ENCODE measurements at places on chromosomes 2 and 18.
A peak's percentile ranks its signal among the peaks of the same experiment; 100 is the strongest.

DNA sequence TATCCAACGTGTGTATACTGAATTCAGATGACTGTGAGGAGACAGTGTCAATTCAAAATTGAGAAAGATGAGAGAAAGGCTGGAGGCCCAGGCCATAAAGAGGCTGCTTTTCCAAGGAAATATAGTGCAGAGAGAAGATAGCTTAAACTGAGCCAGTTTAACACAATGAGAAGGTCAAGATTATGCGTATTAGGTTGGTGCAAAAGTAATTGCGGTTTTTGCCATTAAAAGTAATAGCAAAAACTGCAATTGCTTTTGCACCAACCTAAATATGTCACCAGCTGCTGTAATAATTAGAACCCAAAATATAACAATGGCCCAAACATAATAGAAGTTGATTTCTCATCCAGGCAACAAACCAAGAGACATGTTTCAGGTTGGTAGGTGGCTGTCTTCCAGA, 148.7 kb upstream of the ATP5MC3 start:
- no peak for DNase-seq

DNA sequence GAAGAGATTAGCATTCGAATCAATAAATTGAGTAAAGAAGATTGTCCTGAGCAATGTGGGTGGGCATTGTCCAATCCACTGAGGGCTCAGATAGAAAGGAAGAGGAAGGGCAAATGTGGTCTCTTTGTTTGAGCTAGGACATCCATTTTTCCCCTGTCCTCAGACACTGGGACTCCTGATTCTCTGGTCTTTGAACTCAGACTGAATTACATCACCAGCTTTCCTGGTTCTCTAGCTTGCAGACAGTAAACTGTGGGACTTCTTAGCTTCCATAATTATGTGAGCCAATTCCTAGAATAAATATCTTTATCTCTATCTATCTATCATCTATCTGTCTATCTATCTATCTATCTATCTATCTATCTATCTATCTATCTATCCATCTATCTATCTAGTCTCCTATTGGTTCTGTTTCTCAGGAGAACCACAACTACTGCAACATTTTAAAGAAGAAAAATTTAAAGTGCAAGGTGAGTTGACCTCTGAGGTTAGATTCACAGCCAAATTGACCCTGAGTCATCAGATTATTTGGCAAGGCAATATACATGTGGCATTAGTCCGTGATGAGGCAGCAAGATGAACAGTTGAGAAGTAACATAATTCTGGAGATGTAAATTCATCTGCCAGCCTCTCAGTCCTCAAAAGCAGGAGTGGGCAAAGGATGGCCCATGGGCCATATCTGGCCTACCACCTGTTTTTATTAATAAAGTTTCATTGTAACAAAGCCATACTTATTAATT, 191.4 kb downstream of the PDE11A start:
- DNase-seq = no peak

- DNase-seq = no peak
These were observed 77.4 kb upstream of the TAF1B start for GRCh38 chr2:9765611-9766531.

DNA sequence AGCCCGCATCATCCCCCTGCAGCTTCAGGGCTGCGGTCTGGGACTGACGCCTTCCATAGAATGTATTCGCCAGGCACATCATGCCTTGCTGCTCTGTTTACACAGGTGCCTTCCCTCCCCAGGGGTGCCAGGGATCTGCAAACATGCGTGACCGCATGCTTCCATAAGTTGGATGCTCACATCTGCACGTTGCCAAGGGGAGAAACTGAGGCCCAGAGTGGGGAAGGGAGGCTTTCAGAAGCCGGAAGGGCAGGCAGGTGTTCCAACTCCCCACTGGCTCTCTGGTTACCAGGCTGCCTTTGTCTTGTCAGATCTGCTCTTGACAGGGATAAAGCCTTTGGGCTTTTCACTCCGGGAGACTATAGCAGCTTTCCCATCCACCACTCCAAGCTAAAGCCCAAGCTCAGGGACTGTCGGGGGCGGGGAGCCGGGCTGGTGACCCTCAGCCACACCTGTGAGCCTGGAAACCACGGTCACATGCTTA, 125.8 kb upstream of the TNP1 start:
- no peak for DNase-seq

- no peak for DNase-seq
These were observed 62.2 kb downstream of the KCNE4 start for GRCh38 chr2:223114170-223114569.

GRCh38 chr18:34947711-34948125, 93.5 kb upstream of the MAPRE2 start:
- DNase-seq = no peak

DNA sequence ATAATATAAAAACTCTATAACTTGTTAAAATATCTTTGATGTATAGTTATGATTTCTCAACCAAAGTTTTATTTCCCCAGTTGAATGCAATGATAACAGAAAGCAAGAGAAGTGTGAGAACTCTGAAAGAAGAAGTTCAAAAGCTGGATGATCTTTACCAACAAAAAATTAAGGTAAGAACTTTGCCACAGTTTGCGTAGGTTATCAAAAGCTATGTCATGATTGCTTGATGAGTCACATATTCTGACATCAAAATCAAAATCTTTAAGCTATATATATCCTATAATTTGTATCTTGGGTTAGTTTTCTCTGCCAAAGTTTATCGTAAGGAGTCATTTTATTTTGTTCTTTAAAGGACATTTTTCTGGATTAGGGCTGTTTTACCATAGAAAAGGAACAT, 35.0 kb downstream of the NDC80 start:
- no peak for DNase-seq

DNA sequence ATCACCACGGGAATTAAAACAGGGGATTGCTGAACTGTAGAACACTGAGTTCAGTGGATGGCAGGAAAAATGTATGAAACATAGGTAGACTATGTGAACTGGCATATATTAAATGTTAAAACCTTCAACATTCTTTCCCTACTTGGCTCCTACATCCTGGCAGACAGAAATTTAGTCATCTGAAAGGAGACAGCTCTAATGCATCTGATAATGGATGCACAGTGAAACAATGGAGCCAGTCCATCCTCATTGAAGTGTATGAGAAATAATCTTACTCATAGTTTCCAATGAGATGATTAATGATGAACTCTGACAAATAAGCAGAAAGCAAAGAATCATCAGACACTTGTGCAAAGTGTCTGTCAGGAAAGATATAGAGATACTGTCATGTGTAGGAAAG, 1629.7 kb upstream of the TMEFF2 start:
- no peak for DNase-seq

DNA sequence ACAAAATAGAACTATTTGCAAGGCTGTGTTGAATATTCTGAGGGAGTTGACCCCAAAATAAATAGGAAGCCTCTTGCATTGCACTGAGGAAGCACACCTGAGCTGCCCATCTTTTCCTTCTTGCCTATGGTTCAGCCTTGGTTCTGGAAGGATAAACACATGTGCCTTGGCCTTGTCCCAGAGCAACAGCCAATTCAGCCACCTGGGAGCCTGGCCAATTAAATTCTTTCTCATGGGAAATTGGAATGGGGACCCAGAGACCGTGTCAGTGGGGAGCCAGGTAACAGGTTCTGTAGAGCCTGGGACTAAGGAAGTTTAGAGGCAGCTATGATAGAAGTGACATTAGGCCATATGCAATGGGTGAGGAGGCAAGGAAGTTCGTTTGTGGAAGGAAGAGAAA, 99.6 kb downstream of the KLF7 start:
- no peak for DNase-seq

DNA sequence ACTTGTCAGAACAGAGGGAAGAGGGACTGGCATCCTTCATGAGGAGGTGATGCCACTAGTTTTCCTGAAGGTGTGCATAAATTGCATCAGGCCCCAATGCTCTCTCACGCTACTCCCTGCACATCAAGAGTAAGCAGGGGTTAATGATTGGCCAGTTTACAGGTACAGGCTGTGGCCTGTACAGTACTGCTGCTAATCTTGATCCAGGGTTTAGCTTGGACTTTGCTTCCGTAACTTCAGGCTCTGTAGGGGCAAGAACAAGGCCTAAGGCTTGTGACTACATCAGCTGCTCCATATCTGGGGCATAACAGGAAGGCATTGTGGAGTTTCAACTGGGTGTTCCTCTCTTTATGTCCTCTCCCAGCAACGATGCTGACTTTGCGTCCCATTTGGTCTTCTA, 96.8 kb upstream of the FZD7 start:
- no peak for DNase-seq

GRCh38 chr18:55869556-55870501, 281.8 kb upstream of the TCF4 start:
- DNase-seq = no peak

- no peak for DNase-seq
These were observed 507.1 kb upstream of the TNP1 start for GRCh38 chr2:217366966-217367365.

DNA sequence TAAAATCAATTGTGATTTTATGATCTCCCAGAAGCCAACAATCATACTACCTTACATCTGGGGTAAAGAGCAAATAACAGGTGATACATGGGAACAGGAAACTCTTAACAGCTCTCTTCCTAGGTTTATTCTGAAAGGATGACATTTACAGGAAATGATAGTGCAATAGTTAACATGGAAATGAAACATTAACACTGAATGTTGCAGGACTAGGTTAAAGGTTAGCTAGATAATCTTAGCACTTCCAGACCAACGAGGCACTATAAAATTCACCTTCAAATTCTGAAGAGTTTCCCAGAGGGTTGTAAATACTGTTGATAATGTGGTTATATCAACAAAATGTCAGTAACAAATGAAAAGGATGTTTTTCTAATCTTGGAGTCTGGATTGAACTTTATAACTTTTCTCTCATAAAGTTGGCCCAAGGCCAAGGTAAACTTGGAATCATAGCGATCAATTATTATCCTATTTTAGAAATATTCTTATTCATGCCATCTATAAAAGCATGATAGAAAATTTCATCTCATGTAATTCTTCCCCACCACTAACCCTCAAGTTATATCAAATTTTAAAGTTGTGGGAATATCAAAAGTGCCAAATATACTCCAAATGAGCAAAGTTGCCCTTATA, 32.9 kb upstream of the GCG start:
- no peak for DNase-seq

DNA sequence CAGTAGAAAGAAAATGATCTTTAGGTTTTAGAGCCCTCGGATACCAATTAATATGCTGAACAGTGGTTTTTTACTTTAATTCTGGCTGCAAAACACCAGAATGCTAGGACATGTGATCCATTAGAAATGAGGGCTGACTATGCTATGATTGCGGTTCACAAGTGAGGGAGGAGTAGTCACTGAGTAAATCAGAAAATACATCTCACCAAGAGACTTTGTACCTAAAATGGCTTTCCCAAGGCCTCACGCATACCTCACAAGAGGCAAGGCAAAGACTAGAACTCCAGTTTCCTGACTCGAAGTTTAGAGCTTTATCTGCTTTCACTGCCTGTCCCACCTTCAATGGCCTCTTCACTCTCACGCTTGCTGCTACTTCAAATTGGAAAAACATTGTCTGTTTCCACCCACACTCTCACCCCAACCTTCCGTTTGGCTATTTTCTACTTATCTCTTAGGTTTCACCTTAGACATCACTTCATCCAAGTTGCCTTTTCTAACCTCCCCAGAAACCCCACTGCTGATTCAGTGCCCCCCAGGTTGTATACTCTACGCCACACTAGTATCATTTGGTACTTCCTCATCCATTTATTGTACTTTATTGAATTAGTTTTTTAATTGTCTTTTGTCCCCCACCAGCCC, 5.1 kb upstream of the MBD2 start:
- DNase-seq = no peak

GRCh38 chr2:169324581-169325260, 37.6 kb downstream of the LRP2 start:
- no peak for DNase-seq

- DNase-seq = peak; percentile 45
These were observed 107.8 kb upstream of the LTBP1 start for GRCh38 chr2:32838949-32839348.

DNA sequence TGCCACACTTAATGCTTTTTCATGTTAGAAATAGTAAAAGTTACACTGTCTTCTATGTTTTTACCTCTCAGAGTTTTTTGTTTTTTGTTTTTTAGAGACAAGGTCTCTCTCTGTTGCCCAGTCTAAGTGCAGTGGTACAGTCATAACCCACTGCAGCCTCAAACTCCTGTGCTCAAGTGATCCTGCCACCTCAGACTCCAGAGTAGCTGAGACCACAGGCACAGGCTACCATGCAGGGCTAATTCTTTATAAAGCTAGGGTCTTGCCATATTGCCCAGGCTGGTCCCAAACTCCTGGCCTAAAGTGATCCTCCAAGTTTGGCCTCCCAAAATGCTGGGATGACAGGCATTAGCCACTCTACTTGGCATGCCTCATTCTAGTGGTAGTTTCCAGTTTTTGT, 33.1 kb downstream of the GLS start:
- DNase-seq = no peak

GRCh38 chr18:24633121-24633520, 172.7 kb downstream of the HRH4 start:
- DNase-seq = no peak

DNA sequence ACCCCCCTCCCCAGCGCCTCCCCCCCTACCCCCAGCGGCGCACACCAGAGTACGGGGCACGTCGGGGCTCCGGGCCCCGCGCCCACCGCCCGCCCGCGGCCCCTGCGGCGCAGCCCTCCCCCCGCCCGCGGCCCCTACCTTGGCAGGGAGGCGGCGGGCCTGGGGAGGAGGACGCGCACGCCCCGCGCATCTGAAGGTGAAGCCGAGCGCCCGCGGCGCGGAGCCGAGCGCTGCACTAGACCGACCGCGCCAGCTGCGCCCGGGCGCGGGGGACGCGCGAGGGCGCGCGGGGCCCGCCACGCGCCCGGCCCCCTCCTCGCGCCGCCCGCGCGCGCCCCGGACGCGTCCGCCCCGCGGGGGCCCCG, at the start of gene ZNF516:
ZNF516 (minus strand) TSS at position 237 of the 365 bp plus-strand sequence. CDS start 52,188 bp downstream, outside the sequence.
- DNase-seq = peak; percentile 61

DNA sequence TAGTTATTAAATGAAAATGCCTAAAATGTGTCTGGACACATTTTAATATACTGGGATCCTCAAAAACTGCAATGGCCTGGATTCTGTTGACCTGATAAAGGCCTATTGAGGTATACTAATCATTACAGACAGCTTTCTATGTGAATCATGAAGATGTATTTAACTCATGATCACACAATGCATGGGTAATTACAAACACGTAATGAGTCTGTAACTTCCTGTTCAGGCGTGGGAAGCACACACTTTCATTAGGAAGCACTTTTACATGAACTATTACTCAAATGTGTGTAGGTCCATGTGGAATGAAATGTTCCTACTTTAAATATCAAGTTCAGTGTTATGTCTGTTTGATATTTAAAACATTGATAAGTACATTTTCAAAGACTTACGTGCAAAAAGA, 108.7 kb downstream of the NCKAP5 start:
- no peak for DNase-seq

DNA sequence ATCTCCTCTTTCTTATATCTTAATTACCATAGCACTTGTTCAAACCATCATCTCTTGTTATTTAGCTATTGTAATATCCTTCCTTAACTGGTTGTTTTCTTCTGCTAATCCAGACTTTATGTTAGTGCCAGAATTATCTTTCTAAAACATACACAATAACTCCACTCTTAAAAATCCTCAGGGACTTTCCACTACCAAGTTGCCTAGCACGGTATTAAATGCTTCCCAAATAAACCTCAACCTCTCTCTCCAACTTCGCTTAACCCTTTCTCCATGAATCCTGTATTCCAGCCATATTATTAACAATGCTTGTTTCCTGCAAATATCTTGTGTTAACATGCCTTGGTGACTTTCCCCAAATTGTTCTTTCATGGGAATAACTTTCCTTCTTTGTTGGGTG, 84.5 kb downstream of the FAM228A start:
- no peak for DNase-seq
